Activated T-cell treated with anti-CD3 and anti-CD28 coated beads, Interleukin-2, amount 50 U/mL, for 4 hours (primary cell): ENCODE measurements at places on chromosomes 11 and 22. TPM values are rescaled to one million over a fixed set of nuclear protein-coding genes. Genes with fewer than 3 reads are reported as not detected.

DNA sequence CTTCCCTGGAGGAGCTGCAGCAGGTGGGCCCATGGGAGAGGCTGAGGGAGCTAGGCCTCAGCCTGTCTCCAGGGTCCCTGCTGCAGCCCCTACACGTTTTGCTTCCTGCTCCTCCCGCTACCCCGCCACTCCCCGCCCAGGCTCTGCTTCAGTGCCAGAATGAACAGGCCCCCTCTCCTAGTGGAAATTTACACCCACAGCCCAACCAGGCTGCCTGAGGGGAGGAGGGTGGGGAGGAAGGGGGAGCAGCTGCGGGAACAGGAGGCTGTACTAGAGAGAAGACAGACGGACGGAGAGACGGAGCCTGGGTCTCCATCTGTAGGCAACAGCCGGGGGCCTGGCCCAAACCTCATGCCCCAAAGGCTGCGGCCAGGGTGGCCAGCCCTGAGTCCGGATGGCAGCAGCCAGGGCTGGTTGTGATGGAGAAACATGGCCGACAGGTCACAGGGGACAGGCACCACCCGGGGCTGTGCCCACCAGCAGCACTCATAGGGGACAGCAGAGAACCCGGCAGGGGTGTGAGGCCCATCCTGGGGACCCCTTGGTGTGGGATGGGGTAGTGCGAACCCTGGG, 20.6 kb downstream of the FLRT1 start:
- DNase-seq, result no peak

GRCh38 chr11:76974179-76974891, 59.9 kb upstream of the B3GNT6 start:
- DNase-seq, result no peak

DNA sequence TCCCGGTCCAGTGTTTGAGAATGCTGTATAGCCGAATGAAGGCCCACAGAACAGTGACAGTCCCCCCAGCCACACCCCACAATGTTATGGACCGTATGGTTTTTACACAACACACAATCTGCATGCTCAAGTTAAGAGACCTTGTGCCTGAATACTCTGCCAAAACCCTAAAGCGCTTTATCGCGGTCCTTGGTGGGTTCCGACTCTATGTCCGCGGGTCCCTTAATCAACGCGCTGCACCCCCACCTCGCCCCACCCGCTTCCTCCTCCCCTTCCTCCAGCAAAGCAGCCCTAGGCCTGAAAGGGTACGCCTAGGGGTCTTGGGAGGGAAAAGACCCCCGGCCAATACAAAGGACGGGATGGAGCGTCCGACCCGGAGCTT, 442 bp downstream of the COPB1 start:
- DNase-seq, result peak; percentile 17

- no peak for DNase-seq
Measured at GRCh38 chr11:117175781-117176180, 2.8 kb upstream of the SIDT2 start.

GRCh38 chr11:18709414-18709813, 10.8 kb downstream of the TMEM86A start:
- no peak for DNase-seq

GRCh38 chr11:93984196-93984567, 37.0 kb upstream of the HEPHL1 start:
- DNase-seq, result no peak

DNA sequence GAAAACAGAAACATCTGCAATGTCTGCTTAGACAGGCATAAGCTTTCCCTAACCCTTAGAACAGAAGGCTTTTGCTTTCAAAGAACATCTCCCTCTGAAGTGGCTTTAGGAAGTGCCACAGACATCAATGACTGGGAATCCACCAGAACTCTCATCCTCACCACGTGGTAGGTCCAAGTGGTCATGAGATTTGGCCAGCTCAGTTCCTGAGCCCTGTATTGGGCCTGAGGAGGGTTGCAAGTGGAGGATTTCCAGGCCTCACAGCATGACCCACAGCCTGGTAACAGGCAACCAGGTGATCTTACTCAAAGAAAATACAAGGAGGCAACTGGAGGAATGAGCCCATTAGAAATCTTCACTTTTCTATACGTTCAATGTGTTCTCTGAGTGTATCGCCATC, 1.6 kb downstream of the CASP1 start:
- no peak for DNase-seq

DNA sequence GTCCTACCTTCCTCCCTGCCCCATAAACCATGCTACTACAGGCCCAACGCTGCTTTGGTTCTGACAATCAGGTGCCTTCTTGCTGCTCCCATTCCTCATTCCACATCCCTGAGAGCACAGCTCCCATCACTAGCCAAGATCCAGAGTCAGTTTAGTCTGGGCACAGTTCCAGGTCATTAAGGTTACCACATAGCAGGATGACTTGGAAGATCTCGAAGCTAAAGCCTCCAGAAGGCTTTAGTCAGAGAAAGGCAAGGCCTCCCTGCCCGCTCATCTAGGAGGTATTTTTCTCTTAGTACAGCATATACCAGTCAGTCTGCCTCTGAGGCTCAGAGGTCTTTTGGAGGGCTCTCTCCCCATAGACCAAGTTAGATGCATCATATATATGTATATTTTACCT, 30.3 kb downstream of the TRIM66 start:
- no peak for DNase-seq

- DNase-seq, result no peak
Measured at GRCh38 chr11:20053572-20053971, 106.7 kb downstream of the DBX1 start.

- no peak for DNase-seq
Measured at GRCh38 chr11:33703234-33703633, 2.6 kb upstream of the C11orf91 start.

DNA sequence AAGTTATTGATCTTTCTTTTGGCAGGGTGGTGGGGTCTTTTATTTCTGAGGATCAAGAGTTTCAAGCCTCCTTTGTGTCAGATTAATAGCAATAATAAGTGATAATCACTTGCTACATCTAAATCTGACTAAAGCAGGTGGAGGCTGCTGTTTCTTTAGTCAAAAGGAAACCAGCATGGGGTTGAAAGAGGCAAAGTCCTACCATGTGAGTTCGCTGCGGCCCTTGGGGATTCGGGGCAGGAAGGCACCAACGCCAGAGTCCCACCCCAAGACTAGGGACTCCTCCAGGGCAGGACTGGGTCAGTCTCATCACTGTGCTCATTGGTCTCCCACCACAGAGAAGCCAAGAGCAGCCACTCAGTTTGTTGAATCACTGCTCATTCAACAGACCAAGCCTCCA, 73.0 kb downstream of the TENM4 start:
- no peak for DNase-seq

DNA sequence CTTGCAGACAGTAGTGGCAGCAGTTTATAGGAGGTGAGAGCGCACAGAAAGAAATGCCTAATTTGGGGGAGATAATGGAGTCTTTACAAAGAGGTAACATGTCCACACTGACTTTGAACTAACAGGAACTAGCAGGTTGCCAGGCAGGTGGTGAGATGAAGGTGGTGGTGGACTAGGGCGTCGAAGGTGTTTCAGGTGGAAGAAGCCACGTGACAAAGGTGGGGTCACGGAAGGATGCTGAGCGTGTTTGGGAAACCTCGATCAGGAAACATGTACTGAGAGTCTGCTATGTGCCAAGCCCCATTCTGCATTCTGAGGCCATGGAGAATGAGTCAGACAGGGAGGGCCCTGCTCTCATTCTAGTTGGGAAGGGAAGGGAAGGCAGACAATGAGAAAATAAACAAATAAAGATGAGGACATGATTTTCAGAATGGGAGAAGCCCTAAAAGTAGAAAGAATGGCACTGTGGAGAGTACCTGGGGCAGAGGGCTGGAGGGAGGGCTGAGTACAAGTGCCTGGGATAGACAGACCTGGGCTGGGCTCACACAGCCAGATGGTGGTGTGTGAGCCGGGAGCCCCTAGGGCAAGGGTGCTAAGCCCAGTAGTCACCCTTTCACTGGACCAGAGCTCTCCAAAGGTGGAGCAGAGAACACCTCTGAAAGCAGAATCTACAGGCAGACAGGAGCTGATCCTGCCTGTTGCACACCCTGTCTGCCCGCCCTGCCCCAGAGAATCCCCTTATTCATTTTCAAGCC, 16.2 kb upstream of the NNMT start:
- no peak for DNase-seq

- DNase-seq, result no peak
Measured at GRCh38 chr11:92977401-92977800, 8.0 kb downstream of the MTNR1B start.

DNA sequence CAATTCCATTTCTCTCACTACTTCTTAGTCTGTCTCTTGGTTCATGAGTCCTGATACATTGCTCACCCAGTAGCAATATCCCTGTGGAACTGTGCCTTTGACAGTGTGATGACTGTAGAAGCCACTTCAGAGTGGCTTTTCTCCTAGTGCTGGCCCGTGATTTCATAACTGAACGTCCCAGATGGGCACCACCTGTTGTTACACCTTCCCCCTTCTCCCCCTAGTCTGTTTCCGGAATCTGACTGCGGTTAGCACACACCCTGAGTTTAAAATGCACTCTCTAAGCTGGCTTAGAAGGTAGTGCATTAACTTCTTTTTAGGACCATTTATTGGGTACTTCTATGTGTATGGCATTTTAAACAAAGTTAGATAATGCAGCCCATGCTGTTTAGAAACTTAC, 83.0 kb downstream of the ALX4 start:
- no peak for DNase-seq

DNA sequence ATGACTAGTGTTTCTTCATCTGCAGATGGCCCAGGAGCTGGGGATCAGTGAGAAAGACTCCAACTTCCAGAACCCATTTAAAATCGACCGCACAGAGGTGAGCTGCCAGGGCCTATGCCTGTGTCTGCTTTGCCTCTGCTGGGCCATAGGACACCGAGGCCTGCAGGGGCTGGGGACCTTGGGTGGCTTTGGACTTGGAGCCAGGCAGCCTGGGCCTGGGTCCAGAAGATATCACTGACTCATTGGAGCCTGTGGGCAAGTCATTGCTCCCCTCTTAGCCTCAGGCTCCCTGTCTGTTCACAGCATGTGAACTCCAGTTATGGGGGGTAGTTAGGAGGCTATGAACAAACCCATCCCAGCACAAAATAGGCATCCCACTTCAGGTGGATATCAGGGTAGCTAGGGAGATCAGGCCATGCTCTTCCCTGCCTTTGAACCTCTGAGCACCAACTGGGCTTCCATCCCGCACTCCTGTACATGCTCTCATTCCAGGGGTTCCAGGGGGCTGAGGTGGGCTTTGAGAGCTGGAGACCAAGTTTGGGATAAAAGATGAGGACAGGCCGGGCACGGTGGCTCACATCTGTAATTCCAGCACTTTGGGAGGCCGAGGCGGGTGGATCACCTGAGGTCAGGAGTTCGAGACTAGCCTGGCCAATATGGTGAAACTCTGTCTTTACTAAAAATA, 13.4 kb downstream of the CCDC134 start:
- no peak for DNase-seq

- DNase-seq, result no peak
Measured at GRCh38 chr11:123179586-123179985, 15.5 kb downstream of the CLMP start.

C11orf91 gene
- total RNA-seq, result not detected

BDNF gene
- total RNA-seq, result not detected

RIN1 gene
- 1.4 TPM for total RNA-seq

CEND1 gene
- 1.8 TPM for total RNA-seq

MRPL49 gene
- 104 TPM for total RNA-seq

KRTAP5-11 gene
- not detected for total RNA-seq

RANGAP1 gene
- 192 TPM for total RNA-seq

SLCO2B1 gene
- total RNA-seq, result 0.18 TPM

GAL3ST3 gene
- total RNA-seq, result not detected

OR8G5 gene
- not detected for total RNA-seq

IL18 gene
- total RNA-seq, result not detected
